ENCODE measurements at places on chromosomes 7 and 10. TPM values are rescaled to one million over a fixed set of nuclear protein-coding genes. Genes with fewer than 3 reads are reported as not detected.

DNA sequence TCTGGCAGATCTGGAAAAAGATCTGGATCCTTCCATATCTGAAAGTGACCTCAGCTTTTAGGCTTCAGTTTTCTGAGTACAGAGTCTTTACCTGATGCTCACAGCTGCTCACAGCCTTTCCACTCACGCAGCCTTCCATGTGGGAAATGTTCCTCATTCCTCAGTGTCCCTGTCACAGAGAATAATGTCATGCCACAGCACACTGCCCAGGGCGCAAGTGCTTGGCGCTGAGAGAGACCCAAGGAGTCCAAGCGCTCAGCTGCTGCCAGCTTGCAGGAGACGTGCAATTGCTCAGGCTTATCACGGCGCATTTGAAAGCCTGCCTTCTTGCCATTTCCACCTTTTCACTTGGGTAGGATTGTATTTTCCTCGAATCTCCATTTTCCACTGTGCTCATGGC lies 271.9 kb upstream of the MKI67 start:
- DNase-seq = no peak

CNPY1 gene
- polyA plus RNA-seq = not detected

GRCh38 chr10:87918254-87918859 lies 54.9 kb downstream of the PTEN start:
- DNase-seq = peak; percentile 9

DNA sequence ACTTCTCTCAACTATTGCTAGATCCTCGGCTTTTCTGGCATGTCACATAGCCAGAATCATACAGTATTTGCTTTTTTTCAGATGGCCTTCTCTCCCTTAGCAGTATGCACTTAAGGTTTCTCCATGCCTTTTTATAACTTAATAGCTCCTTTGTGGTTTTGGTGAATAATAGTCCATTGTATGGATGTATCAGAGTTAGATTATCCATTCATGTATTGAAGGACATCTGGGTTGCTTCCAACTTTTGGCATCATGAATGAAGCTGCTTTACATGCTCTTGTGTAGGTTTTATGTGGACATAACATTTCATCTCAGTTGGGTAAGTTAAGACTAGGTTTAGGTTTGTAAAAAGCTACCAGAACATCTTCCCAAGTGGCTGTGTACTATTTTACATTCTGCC lies 4.6 kb downstream of the ATP5F1C start:
- DNase-seq = no peak

METTL27 gene
- polyA plus RNA-seq = 12.9 TPM

GRCh38 chr10:68223535-68224165 lies 8.3 kb downstream of the ATOH7 start:
- DNase-seq = no peak

DNA sequence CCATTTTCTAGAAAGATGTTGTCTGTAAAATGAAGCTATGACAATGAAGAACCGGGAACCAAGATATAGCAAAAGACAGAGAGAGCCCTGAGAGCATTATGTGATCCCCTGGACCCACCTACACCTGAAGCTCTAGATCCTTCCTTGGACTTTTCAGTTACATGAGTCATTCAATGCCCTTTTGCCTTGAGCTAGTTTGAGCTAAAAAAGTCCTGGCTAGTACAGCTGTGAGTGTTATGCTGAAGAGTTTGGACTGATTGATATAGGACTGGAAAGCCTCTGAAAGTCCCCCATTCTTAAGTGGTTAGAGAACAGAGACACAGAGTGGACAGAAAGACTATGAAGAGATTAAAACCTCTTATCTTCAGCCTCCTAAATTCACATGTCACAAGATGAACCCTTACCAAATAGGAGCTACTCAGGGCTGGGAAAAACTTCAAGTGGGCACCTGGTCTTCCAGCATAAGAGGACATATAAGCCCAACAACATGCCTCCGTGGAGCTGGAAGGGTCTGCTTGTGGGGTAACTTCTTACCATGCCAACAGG lies 386.8 kb upstream of the NFE2L3 start:
- DNase-seq = no peak

GRCh38 chr10:97016728-97017473 lies 168.9 kb downstream of the SLIT1 start:
- no peak for DNase-seq

- DNase-seq = no peak
These were observed 14.1 kb downstream of the ZNF398 start for GRCh38 chr7:149161241-149161848.

DNA sequence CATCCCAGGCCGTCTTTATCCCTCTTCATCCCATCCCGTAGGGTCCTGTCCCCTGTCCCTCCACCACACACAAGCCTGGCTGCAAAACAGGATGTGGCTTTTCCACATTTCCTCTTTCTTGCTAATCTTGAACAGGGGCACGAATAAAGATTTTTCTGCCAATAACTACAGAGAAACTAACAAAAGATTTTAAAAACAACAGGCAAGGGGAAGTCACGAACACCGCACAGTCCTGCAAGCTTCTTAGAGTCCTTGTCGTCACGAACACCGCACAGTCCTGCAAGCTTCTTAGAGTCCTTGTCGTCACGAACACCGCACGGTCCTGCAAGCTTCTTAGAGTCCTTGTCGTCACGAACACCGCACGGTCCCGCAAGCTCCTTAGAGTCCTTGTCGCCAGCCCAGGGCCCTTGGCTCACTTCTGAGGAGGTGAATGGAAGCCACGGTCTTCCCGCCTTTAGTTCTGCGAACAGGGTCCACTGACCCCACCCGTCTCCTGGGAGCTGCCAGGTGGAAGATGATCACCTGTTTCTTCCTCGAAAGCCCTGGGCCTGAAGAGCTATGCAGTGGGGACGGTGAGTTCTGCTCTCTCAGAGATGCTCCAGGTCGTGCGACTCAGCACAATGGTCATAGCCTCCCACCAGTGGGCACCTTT lies 10.3 kb upstream of the INSIG1 start:
- no peak for DNase-seq

GRCh38 chr10:21292763-21293517 lies 232.5 kb downstream of the SKIDA1 start:
- DNase-seq = peak; percentile 81

DNA sequence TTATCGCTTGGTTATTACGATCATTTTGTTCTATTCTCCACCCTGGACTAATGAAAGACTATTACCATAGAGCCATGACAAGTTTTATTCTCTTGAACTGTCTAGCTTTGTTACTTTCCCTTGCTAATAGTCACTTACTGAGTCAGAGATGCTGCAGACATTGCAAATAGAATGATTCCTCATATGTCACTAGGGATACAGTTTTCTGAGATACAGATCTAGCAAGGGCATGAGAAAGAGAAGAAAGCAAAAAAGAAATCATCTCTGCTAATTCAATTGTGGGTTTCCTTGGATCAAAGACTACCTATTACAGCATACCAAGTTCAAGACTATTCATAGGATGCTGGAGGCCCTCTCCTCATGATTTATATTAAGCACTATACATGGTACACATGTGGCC lies 204.3 kb downstream of the MBL2 start:
- DNase-seq = no peak

GRCh38 chr10:79374312-79375191 lies 27.3 kb downstream of the PPIF start:
- DNase-seq = peak; percentile 88

GRCh38 chr10:78717200-78717599 lies 351.6 kb upstream of the ZMIZ1 start:
- DNase-seq = no peak

WDR91 gene
- 27.8 TPM for polyA plus RNA-seq

IDI2 gene
- polyA plus RNA-seq = not detected

- peak; percentile 70 for DNase-seq
These were observed 100.9 kb upstream of the FAM171A1 start for GRCh38 chr10:15472008-15472407.

- DNase-seq = no peak
These were observed 18.0 kb downstream of the TMEM106B start for GRCh38 chr7:12229046-12229445.

DNA sequence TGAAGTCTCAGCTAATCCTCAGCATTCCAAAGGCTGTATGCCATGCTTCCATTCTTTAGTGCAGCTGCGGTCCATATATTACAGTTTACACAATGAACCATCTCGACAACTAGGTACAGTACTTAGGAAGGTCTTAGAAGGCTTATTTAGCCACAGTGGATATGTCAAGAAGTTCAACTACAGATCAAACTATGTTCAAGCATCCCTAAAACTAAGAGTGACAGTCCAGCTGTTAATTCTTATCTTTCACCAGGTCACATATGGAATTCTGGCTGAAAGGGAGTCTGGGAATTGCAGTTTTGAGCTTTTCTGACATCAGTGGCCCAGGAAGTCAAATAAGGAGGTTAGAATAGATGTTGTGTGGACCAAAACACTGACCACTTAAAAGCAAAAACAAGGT lies 106.8 kb downstream of the SDHAF3 start:
- DNase-seq = no peak

GRCh38 chr7:84112771-84113170 lies 81.8 kb downstream of the SEMA3A start:
- no peak for DNase-seq

DNA sequence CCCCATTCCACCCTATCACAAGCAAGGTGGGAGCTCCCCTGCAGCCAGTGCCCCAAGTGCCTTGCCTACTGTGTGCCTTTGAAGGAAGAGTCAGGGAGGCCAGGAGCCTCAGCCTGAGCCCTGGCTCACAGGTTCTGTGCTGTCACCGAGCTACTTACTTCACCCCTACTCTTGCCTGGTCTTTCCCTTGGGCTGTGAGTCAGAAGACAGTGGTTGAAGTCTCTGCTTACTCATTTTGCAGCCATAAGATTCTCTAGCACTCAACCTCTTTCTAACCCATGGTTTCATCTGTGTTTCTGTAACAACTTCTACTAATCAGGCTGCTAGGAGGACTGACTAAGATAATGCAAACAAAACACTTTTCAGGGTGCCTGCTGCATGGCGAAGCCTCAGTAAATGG lies 114.5 kb downstream of the PLCE1 start:
- no peak for DNase-seq

DNA sequence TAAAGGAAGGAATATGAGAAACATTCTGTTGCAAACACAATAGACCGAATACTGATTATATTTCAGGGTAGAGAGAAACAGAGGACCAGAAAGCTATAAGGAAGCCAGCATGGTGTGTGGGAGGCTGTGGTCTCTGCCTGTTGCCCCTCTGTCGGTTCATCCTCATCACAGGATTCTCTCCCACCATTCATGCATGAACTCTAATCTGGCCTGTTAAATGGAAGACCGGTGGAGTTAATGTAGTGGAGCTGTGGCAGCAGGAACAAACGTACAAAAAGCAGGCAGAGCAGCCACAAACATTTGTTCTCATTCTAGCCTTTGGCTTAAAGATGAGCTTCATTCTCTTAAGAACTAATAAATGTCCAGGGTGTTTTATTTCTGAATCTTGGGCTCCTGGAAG lies 902.4 kb downstream of the LRMDA start:
- peak; percentile 69 for DNase-seq

DNA sequence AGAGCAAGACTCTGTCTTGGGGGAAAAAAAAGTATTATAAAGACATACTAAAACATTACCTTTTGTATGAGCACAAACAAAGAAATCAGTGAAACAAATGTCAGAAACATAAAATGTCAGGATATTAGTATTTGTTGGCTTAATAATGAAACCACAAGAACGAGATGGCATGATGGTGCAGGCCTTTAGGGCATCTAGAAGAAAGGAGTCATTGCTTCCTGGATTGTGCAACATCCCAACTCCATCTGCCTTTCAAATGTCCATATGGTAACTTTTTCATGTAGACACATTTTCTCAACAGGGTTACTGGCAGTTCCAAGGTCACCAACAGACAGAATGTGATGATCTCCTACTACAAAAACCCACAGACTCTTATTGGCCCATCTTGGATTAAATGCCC lies 96.6 kb downstream of the ZNF248 start:
- DNase-seq = no peak

- DNase-seq = no peak
These were observed 196.2 kb downstream of the FANK1 start for GRCh38 chr10:126092366-126093215.

DNA sequence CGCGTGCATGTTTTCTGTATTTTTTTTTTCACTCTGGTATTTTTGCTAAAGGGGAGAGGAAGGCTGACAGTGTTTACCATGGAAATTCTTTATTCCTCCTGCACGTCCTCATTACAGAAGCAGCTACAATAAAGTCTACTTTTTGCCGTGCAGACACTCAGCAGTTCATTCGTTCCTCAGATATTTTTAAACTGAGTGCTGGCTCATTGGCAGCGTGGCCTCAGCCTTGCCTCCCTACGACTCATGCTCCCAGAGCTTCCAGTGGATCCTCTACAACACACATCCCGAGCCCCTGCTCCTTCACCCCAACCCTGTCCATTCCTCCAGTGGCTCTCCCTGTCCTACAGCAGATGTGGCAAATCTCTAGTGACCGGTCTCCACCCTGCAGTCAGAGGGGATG lies 239.2 kb upstream of the ZMIZ1 start:
- no peak for DNase-seq

PTPRE gene
- 1.1 TPM for polyA plus RNA-seq

GRCh38 chr10:28993861-28994260 lies 295.0 kb upstream of the LYZL1 start:
- DNase-seq = no peak

SAMD9 gene
- 2.2 TPM for polyA plus RNA-seq

CYP3A4 gene
- polyA plus RNA-seq = 0.37 TPM

GRCh38 chr10:104657457-104657856 lies 16.4 kb downstream of the SORCS3 start:
- no peak for DNase-seq

DNA sequence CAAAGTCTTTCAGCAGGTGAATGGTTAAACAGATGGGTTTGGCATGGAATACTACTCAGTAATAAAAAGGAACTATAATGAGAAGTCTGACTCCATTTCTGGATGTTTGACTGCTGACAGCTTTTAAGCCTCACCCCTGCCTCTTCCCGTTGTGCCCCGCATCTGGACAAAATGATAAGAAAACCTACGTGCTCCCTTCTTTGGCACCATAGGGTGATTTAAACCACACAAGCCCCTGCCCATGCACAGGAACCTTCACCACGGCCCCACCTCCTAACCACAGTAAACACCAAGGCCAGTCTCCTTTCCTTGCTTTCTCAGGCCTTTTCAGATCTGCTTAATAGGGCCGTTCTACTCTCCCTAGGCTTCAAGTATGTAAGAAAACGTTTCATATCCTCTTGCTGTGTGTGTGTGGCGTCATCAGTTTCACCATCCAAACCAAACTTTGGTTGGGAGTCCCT lies 47.1 kb upstream of the UBN2 start:
- no peak for DNase-seq
